ENCODE measurements at places on chromosomes 2 and 18.
A peak's percentile ranks its signal among the peaks of the same experiment; 100 is the strongest.

- DNase-seq: no peak
These were observed 130.2 kb downstream of the DNAH6 start for GRCh38 chr2:84646514-84646913.

- no peak for DNase-seq
These were observed 1170.4 kb upstream of the ZEB2 start for GRCh38 chr2:145690183-145690778.

GRCh38 chr2:67965246-67965645, 97.6 kb downstream of the C1D start:
- no peak for DNase-seq

DNA sequence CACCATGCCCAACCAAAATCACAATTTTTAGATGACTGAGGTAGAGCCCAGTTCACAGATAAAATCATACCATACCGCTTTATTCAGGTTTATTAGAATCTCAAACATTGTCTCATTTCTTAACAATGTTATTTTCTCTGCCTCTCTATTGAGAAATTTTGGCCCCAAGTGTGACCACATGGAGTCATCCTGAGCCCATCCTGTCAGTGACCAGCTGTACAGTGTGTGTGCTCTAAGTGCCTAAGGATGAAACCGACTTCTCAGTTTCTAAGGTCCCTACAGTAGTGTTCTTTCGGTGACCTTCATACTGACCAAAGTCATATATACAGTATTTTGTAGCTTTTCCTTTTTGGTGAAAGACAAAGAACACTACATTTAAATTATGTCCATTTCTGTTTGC, 123.7 kb upstream of the MSTN start:
- no peak for DNase-seq

DNA sequence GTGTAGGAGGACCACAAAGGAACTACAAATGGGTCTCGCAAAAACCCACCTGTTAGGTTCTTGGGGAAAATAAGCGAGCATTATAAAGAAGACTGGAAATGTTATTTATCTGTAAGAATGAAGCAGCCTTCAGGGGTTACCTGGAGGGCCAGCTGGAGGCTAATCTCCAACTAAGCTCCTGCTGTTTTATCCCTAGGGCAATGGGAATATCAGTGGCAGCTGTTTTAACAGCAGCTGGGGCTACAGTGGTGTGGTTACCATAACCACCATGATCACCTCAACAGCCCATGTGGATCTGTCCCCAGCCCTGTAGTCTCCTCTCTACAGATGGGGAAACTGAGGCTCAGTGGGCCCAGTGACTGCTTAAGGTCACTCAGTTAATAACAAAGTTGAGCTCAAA, 108.1 kb downstream of the FTCDNL1 start:
- DNase-seq: no peak

- DNase-seq: no peak
These were observed 110.3 kb downstream of the MEIS1 start for GRCh38 chr2:66545258-66545657.

DNA sequence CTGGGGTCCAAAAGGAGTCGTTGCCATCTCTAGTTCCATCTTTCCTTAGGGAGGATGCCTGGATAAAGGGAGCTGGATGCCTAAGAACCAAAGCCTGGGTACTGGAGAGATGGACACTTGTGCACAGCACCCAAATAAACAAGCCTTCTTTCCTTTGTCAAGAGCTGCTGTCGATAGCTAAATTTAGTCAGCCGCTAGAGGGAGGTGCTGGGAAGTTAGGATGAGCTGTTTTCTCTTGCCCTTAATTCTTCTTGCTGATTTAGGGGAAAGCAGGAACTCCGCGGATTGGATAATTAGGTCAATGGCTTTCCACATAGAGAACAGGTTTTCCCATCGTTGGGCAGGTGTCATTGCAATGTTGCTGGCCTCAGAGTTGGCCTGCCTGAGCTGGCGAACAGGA, 30.9 kb upstream of the SERPINB12 start:
- DNase-seq: no peak

DNA sequence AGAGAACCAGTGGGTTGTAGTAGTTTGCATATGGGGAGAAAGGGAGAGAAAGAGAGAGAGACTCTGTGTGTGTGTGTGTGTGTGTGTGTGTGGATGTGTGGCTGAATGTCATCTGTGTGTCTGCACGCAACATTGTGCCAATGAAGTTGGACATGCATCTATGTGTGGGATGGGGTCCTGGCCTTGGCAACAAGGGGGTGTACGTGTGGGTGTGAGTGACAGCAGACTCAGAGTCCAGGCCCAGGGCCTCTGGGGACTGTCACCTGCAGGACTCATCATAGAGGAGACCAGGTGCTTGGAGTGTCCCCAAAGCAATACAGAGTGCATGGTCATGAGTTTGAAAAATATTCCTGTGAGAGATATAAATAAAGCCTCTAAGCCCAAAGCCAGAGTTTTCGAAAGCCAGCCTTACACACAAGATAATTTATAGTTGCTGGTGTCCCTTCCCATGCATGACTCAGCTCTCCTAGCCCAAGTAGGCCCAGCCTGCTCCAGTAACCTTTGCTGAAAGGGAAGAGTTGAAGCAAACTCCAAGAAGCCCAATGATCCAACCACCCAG, 59.9 kb downstream of the TNP1 start:
- peak; percentile 56 for DNase-seq

DNA sequence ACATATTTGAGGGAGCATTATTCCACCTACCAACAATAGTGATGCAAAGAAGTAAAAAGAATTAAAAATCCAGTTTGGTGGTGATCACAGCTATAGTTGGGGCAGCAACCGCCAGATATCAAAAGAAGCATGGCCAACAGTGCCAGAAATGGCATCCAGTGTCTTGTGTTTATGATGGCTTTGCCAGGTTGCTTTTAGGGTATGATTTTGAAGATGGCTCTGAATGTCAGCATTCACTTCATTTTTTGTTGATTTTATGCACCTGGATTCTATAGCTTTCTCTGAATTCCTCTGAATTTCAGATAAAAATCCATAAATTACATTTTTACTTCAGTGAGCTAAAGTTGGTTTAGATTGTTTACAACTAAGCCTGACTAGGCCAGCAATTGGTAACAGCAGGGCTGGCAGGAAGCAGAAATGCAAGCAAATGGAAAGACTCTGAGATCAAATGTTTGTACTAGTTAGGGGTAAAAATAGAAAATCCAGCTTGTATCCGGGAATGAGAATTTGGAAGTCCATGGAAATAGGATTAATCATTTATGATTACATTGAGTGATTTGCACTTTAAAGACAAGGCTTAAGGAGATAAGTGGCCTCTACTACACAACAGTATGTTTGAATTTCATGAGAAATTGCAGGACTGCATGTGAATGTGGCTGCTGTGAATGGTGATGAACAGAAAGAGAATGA, 40.4 kb downstream of the COL3A1 start:
- no peak for DNase-seq

- peak; percentile 84 for DNase-seq
These were observed 231.2 kb downstream of the MYO3B start for GRCh38 chr2:170409164-170409535.

DNA sequence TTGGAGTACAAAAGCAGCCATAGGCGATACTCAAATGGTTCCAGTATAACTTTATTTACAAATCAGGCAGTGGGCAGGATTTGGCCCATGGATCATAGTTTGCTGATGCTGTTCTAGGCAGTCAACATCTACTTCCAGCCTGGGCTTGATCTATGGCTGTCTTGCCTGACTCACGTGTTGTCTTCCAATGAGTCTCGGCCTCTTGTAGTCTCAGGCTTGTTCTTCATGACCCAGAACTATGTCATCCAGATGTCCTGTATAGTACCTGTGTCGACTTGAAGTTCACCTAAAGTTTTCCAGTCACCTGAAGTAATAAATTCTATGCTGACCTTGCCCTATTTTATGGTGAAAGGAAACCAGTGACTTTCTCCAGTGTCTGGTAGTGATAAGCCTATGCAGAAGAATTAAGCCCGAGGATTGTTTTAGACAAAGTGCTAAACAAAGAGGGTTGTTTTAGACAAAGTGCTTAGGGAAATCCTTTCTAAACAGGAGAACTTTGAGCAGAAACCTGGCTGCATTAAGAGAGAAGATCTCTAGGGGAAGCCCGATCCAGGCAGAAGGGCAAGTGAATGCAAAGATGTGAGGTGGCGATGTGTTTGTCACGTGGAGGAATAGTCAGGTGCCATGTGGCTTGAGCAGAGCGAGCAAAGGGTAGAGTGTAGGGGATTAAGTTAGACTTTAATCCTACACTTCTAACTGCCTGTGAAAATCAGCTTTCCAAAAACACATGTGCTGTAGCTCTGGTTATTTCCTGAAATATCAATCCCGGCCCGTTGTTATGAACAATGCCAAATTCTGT, 8.5 kb upstream of the THNSL2 start:
- no peak for DNase-seq

- no peak for DNase-seq
These were observed 1.3 kb upstream of the AKAIN1 start for GRCh38 chr18:5198311-5198710.

DNA sequence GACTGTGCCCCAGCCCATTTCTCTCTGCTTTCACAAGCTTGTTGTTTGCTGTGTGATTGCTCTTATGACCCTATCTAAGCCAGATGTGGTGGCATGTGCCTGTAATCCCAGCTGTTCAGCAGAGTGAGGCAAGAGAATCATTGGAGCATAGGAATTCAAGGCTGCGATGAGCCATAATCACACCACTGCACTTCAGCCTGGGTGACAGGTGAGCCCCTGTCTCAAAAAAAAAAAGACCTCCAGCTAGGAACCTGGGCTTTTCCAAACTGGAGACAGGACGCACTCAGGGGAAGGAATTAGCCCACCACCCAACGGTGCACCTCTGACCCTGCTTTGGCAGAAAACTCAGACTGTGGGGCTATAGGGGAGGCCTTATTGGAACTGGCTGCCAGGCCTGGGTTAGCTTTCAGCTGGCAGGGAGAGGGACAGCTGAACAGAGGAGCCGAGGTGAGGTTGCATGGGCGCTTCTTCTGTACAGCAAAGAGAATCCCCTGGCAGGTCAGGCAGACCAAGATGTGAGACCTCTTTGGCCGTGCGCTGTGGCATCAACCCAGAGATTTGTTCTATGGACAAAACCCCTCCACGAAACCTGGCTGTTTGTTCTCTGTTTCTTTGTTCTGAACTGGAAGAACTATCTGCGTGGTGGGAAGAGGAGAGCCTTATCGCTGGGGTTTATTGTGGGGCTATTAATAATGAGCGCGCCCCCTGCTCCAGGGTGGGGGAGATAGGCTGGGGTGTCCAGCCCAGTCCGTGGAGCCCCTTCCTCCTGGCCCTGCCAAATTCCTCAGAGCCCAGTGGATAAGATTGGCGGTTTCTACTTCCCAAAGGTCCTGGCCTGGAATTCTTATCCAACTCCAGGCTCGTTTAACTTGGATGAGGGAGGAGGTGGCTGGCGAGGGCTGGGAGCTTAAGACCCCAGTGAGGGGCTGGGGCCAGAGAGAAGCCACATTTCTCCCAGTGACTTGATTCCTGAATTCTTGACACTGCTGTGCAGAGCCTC, 38.8 kb upstream of the SMAD7 start:
- no peak for DNase-seq

DNA sequence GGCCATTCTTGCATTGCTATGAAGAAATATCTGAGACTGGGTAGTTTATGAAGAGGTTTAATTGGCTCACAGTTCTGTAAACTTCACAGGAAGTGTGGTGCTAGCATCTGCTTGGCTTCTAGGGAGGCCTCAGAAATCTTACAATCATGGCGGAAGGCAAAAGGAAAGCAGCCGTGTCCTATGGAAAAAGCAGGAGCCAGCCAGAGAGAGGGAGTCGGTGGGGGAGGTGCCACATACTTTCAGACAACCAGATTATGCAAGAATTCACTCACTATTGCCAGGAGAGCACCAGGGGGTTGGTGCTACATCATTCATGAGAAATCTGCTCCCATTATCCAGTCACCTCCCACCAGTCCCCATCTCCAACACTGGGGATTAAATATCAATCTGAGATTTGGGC, 64.1 kb downstream of the CPS1 start:
- DNase-seq: no peak

- no peak for DNase-seq
These were observed 1070.9 kb upstream of the FANCL start for GRCh38 chr2:59312029-59312428.

GRCh38 chr2:60553495-60554073, at the start of gene BCL11A:
Gene BCL11A, minus strand, starts transcription at chr2:60553654. Its CDS starts 384 bp downstream, at chr2:60553270.
- peak; percentile 73 for DNase-seq

GRCh38 chr2:168850846-168851245, 39.4 kb downstream of the SPC25 start:
- DNase-seq: no peak

- no peak for DNase-seq
These were observed 79.8 kb upstream of the SPATS2L start for GRCh38 chr2:200226451-200227426.

- no peak for DNase-seq
These were observed 113.8 kb upstream of the RGPD4 start for GRCh38 chr2:107712857-107713256.

- DNase-seq: no peak
These were observed 34.2 kb downstream of the DTNB start for GRCh38 chr2:25639131-25639530.

DNA sequence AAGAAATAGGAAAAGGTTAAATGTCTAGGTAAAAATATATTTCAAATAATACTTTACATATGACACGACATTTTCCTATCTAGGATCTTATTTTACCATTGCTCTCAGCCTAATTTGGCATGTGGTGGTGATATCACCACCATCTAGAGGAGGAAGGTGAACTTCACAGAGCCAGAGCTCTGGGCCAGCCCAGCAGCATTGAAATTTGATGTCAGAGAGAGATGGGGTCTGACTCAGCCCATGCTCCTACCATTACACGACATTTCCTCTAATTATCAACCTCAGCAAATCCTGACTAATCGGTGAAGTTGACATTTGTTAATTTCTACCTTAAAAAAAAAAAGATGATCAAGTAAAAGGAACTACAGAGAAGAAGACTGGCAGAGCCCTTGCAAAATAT, 42.3 kb downstream of the LRRTM4 start:
- no peak for DNase-seq

DNA sequence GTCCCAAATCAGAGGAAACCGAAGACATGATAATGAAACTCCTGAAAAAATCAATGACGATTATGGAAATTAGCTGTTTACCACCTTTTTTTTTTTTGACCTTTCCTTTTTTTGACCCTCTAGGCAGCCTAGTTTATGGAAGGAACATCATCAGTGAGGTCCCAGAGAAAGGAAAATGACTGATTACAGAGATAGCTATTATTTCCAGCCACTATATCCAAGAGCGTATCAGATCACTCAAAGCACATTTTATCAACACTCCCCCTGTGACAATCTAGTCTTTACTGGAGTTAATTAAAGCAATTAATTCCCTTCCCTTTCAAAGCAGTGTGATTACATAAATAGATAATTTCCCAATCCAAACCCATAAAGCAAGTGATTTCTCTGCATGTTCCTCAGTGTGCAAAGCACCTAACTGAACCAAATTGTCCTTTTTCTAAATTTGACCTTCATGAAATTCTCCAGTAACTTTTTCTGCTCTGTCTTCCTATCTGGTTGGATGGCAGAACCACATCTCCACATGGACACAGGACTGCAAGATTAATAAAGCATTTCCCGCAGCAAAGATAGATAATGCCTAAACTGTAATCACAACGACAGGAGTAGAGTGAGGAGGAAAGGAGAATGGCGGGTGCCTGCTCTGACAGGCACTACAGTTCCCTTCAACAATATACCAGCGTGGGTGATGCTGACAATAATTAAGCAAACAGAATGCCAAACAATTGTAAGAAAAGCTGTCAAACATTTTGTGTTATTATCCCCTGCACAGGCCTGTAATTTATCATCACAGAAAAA, 194.4 kb downstream of the SLC8A1 start:
- DNase-seq: no peak

- DNase-seq: no peak
These were observed 240.6 kb upstream of the RAB12 start for GRCh38 chr18:8368512-8369217.

- DNase-seq: peak; percentile 31
These were observed 109.6 kb downstream of the SH3RF3 start for GRCh38 chr2:109238580-109238979.
